ENCODE measurements at places on chromosomes 1 and 21.

DNA sequence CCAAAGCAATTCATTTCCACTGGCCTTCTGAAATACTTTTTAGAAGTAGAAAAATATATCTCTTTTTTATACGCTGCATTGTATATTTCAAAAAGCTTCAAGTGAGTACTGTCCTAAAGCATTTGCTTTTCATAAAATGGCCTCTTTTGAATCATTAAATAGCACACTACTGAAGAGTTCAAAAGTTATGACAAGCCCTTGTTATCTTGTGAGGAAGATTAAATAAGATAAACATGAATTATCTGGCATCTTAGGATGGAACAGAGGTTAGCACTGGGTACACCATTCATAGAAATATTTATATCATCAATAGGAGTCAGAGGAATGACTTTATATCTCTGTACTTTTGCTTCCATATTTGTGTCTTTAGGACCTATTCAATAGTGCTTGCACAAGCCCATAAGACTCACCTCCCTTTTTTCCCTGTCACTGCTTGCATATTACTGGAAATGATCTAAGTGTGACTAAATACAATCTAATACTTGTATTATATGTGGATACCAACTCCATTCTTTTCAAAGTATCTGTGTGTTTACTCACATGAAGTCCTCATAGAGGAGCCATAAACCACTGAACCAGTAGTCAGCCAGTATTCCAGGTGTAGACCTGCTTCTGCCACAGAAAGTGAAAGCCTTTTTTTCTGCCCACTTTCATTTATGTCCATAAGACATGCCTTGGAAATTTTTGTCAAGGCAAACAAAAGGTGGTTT is 274.2 kb upstream of the C1orf105 start:
- DNase-seq: no peak

- no peak for DNase-seq
Measured at GRCh38 chr1:168480997-168481396, 62.8 kb downstream of the XCL2 start.

DNA sequence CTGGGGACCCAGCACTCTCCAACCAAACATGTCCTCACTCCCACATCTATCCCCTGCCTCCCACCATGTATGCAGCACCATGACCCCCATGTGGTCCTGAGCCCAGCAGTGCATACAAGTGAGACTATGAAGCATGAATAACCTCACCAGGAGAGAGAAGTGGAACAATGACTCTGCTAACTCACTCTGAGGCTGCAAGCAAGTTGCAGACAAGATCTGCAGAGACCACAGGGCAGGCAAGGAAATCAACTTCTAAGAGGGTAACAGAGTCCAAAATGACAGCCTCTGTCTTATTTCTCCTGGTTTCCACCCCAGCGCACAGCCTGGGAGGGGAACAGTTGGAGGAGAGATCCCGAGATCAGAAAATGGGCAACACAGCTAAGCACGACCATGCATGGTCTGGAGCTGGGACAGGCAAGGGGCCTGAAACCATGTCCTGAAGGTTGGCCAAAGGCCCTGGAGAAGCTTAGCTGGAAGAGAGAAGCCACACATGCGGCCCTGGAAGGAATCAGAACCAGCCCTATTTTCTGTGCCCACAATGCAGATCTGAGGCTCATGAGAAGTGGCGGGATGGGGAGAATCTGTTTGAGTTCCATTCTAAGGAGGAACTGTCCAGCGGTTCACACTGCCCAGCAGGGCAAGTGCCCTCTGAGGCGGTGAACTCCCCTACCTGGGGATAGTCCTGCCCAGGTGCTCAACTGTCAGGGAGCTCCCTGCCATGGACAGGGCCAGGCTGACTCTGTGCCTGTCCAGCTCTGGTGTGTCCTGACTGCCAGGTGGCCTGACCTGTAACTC is 12.5 kb upstream of the REN start:
- DNase-seq: no peak

DNA sequence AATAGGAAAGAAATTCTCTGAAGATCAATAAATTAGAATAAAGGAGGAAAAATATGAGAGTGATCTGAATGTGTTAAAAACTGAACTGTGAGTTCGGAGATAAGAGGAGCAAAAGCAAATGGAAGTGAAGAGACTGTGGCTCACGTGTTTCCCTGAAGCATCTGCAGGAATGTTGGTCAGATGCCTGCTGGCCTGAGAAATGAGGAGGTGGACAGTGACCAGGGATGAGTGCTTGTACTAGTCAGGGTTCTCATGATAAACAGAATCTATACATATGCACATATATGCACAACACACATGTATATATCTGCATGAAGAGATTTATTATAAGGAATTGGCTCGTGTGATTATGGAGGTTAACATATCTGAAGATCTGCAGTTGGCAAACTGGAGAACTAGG is 103.4 kb upstream of the TIAM1 start:
- no peak for DNase-seq

DNA sequence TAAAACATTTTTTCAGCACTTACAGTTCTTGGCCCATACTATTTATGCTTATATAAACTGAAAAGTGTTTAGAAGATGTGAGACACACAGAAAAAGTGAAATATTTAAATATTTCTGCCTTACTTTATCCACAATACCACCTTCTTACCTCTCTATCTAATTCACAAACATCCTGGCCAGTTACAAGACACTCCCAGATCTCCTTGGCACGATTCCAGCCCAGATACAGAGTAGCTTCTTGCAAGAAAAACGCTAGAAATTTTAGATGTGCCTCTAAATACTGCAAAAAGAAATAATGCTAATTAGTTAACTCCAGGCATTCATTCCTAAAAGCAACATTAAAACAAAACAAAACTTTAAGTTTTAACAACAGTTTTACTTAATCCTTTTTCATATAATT is 68.4 kb downstream of the USP24 start:
- no peak for DNase-seq

DNA sequence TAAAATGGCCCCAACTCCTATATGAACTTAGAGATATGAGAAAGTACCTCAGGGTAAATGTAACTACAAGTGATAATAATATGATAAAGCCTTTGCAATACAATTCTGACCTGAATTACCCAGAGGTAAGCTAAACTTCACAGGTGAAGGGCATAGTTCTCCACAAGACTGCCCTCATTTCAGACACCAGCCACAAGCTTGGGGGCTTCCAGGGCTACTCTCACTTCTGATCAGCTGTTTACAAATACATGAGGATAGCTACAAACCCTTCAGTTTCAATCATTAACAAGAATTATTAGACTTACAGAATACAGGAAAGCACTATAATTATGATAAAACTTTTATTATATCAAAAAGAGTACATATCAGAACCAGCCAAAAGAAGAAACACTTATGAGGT is 18.7 kb upstream of the DPH5 start:
- no peak for DNase-seq

GRCh38 chr1:165512816-165513215 is 31.0 kb upstream of the LRRC52 start:
- DNase-seq: peak; percentile 38

GRCh38 chr1:7703321-7704213 is 67.5 kb upstream of the VAMP3 start:
- peak; percentile 82 for DNase-seq
